H9 (cell line): ENCODE measurements at places on chromosomes 1 and 21. TPM values are rescaled to one million over a fixed set of nuclear protein-coding genes. Genes with fewer than 3 reads are reported as not detected.

The CFH gene
- not detected in 2 replicates for total RNA-seq

The CHIA gene
- not detected in 2 replicates for total RNA-seq

DNA sequence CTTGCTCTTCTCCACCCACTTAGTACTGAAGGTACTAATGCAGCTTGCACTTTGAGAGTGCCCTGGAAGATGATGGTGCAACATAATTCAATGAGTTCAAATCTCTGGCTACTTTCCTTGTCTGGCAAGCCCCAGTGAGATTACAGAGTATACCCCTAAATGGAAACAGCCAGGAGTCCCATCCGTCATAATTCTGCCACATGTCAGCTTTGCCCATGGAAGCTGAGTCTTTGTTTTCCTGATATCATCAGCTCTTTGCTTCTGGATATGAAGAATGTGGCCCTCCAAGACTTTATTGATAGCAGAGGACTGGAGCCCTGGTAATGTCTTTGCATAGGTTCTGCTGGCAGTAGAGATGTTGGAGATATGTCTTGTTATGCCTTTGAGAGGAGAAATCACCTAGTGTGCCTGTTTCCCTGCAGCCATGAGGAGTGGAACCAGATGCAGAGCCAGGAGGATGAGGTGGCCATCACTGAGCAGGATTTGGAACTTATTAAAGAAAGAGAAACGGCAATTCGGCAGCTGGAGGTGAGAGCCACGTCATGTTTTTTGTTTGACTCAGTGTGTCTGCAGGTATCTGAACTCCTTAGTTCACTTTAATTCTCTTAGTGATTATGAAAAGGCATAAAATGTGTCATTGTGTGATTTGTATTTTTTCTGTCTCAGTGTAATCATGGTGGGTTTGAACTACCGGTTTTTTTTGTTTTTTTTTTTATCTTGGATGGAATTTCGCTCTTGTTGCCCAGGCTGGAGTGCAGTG, 18.7 kb upstream of the PPP1R8 start:
- DNase-seq, result no peak

DNA sequence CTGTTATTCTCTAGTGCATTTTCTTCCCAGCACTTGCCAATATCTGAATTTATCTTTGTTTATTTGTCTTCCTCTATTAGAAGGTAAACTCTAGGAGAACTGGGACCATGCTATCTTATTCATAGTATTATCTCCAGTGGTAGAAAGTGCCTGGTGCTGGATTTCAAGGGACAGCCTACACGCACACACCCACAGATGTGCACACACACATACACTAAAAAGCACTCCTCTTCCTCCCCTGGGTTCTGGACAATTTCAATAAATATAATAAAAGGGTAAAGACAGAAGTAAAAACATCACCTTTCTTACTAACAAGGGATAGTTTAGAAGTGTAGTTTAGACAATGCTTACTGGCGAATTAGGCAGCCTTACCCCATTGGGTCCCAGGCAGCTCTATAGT, 28.5 kb upstream of the USP24 start:
- no peak for DNase-seq

GRCh38 chr1:248824701-248825100, 1.0 kb downstream of the SH3BP5L start:
- DNase-seq, result no peak

DNA sequence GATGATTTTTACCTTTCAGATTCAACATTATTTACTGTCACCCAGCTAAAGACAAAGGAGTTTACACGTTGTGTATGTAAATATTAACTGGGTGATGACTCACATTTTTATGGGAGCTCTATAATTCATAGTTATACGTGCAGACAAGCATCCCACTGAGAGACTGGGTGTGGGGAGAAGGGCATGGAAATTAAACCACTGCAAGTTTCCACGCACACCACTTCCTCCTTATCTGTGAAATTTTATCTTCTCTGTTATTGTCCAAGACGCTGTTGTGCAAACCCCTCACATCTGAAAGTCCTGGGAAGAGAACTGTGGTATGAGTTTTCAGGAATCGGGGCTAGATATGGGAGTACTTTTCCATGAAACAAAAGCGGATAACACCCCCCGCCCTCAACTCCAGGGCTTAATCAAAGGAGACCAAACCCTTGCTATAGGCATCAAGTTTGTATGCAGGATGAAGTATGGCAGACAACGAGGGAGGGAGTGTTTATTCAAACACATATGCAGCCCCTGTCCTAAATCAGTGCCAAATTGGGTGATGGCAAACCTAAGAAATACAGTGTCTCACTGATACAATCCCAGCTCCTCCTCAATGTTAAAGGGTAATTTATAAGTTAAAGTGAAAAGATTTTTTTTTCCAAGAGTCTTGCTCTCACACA, 23.3 kb upstream of the DPT start:
- DNase-seq, result no peak
